ENCODE measurements at places on chromosomes 7 and 10.

- DNase-seq: no peak
Observed at GRCh38 chr10:18260310-18260922, 120.2 kb downstream of the CACNB2 start.

- no peak for DNase-seq
Observed at GRCh38 chr7:124652237-124652636, 113.4 kb downstream of the GPR37 start.

GRCh38 chr10:4081685-4082111, 296.7 kb upstream of the KLF6 start:
- no peak for DNase-seq

DNA sequence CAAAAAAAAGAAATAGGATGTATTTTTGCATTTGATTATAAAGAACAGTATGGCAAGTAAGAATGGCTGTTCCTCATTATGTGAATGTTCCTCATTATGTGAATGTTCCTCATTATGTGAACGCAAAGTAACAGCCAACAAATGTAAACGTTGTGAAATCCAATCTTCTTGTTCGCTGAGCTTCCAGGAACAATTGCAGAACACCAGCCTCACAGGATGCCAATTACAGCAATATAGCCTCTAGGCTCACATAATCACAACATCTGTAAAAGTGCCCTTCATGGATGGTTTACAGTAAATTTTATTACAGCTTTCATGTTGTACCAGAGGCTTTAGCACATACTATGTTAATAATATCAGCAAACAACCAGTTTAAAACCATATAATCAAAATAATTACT, 71.6 kb downstream of the THSD7A start:
- DNase-seq: peak; percentile 90

DNA sequence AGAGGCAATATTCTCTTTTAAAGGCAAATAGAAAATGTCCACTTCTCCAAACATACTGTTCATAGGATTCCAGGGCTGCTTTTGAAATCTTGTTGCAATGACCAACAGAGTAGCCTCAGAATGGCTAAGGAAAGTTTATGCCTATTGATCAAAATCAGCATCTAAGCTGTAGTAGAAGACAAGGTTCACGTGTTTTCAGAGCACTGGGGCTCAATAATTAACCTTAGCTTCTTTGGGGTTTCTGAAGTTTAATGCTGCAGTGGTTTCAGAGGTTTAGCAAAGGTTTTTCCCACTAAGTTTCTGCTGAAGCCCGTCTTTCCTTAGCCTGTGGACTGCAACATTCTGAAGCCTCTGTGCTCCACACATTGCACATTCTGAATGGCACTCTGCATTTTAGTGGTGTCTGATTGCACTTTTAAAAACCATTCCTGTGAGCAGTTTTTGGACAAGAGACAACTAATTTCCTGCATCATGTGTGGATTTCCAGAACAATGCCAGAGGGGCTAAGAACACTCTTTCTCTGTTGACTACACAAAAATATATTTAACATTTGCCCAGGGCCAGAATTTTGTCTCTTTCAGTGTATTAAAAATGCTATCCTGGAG, 342.5 kb downstream of the PTEN start:
- no peak for DNase-seq

DNA sequence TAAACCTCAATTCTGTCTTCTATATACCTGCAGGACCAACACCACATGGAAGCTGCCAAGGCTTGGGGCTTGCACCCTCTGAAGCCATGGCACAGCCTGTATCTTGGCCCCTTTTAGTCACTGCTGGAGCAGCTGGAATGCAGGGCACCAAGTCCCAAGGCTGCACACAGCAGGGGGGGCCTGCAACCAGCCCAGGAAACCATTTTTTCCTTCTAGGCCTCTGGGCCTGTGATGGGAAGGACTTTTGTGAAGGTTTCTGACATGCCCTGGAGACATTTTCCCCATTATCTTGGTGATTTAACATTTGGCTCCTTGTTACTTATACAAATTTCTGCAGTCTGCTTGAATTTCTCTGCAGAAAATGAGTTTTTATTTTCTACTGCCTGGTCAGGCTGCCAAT, 123.2 kb upstream of the PCGF5 start:
- DNase-seq: no peak

DNA sequence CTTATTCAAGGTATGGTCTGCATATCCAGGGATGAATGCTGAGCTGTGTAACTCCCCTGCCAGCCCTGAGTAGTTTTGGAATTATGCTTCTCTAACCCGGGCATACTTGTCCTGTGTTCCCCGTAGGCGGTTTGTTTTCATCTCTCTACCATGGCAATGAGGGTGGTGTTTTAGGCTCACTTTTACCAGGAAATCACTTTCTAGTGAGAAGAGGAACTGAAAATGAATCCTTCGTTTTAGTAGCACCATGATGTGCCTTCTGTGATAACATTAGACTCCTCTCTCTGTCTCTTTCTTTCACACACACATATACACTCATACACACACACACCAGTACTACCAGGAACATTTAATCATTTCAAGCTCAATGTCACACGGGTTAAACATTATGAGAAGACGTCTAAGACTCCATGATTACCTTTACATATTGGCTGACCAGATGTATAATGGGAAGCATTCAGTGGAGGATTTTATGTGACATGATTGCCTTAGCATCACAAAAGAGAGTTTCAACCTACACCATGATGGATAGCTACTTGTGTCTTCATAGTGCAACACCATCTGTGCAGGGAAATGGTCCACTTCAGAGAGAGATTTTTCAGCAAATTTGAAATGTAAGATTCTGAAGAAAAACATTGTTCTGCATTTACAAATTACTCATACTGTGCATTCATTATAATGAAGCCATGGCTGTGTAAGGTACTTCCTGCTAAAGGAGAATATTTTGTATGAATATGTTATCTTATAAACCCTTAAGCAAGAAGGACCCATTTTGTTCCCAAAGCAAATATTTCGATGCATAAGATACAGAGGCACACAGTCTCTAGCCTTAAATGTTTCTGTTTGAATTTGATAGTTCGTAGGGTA, 31.0 kb upstream of the PFKP start:
- DNase-seq: no peak

- no peak for DNase-seq
Observed at GRCh38 chr7:38154278-38154677, 23.8 kb upstream of the STARD3NL start.

DNA sequence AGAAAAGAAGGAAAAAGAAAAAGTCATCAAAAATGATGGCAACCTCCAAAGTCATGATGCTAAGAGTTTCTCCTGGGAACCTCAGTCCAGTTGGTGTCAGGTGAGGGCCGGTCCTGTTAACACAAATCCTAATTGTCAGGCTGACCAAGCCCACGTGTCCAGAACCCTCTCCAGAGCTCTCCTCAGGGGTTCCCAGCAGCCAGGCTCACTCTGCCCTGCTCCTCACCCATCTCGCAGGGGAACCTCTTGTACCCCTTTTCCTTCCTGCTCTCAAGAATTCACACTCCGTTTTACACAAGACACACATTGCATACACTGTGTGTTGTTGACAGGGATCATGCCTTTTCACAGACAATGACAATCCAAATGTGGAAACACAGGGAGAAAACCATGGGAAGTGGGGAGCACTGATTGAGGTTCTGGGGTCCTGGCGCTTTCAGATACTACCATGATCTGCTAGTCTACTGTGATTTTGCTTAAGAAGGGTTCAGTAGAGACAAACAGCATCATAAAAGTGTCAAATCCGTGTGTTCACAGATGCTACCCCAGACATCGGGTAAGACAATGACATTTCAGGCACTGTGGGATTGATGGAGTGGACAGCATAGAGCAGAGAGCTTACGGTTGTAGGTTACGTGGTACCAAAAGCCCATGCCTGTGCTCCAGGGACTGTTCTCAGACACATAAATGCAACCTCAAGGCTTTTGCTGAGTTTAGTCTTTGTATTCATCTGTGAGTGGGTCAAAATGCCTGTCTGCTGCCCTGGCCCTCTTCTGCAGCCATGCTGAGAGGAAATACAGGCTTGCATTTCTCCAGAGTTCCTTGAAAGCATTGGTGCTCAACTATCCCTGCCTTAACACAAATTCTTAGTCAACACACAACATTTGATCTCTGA, 16.0 kb downstream of the IL2RA start:
- no peak for DNase-seq

GRCh38 chr7:26434974-26435373, 143.3 kb downstream of the SNX10 start:
- DNase-seq: no peak

- no peak for DNase-seq
Observed at GRCh38 chr10:86401588-86402282, 35.1 kb upstream of the GRID1 start.

DNA sequence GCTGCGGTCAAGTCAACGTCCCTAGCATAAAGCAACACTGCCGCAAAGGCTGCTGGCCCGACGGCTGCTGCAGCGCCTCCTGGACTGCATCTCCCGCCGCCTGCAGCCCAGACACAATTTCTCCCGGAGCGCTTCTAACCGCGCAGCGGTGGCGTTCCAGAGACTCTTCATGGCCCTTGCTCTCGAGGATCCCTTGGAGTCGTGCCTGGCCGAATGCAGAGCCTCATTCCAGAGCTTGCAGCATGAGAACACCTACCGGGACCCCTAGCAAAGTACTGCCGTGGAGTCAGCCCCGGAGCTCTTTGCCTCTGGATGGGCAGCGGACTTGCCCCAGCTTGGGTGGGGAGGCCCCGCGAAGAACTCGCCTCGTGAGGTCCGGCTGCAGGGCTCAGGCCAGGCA, 79.7 kb upstream of the ZNF32 start:
- no peak for DNase-seq

- no peak for DNase-seq
Observed at GRCh38 chr10:15856328-15857015, 3.8 kb downstream of the MINDY3 start.

GRCh38 chr10:79202188-79203013, 133.6 kb downstream of the ZMIZ1 start:
- peak; percentile 19 for DNase-seq

DNA sequence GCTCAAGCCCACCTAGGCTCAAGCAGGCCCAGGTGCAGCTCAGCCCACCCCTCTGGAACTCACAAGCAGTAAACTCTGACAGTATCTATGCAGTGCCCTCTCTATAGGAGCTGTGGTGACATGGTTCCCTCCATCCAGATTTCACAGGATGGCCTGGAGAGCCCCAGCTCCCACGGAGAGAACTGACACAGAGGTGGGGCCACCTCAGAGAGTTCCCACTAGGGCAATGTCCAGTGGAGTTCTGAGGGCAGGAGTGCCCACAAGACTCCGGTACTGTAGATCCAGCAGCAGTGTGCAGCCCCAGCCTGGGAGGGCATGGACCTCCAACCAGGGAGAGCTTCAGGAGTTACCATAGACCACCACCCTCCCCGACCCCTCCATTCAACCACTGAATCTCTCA, 37.3 kb upstream of the CNPY1 start:
- DNase-seq: no peak

- no peak for DNase-seq
Observed at GRCh38 chr7:150977382-150978125, 567 bp downstream of the KCNH2 start.

DNA sequence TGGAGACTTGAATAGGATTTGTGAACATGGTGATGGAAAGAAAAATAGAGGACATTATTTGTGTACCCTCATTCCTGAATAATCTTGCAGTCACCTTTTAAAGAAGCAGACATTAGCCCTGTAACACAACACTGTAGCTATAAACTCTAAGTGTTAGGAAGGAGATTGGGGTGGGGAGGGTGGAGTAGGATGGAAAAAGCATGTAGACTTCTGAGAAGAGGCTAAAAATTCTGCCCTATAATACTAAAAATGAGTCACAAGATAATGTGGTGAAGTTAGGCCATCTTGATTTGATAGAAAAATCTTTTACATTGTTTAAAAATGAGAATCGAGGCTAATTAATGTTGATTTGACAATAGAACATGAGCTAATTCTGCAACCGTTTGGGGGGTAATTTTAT, 128.8 kb downstream of the LCOR start:
- no peak for DNase-seq

GRCh38 chr7:133048589-133048988, 33.3 kb downstream of the CHCHD3 start:
- DNase-seq: no peak

DNA sequence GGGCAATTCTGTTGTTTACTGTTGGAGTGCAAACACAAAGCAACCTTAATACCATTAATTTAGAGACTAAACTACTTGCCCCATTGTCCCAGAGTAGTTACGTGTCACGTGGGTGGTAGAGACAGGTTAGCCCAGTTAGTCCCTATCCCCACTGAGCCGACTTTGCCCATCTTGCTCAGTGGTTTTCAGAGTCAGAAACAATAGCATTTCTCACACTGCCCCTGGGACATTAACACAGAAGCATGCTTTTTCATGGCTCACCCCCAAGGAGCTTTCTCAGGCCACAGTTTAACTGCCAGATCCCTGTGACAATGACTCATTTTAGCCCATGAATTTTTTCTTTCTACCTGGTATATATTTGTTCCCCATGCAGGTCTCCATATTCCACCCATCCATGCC, 271.0 kb downstream of the POU6F2 start:
- DNase-seq: peak; percentile 4

DNA sequence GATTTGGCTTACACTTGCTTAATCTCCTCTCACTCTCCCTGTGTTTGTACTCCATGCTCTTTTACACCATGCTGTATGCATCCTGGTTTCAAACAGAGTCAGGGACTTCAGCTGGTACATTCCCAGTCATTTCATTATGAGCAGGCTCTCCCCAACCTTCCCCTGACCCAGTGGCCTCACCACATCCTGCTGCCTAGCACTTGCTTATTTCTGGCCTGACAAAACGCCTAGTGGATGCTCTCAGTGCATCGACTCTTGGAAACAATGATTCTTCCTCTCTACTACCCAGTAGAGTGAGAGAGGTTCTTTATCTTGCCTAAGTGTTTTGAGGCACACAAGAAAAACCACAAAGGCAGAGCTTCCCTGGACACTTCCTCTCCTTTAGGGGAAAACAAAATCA, 63.4 kb downstream of the CAV1 start:
- DNase-seq: no peak

DNA sequence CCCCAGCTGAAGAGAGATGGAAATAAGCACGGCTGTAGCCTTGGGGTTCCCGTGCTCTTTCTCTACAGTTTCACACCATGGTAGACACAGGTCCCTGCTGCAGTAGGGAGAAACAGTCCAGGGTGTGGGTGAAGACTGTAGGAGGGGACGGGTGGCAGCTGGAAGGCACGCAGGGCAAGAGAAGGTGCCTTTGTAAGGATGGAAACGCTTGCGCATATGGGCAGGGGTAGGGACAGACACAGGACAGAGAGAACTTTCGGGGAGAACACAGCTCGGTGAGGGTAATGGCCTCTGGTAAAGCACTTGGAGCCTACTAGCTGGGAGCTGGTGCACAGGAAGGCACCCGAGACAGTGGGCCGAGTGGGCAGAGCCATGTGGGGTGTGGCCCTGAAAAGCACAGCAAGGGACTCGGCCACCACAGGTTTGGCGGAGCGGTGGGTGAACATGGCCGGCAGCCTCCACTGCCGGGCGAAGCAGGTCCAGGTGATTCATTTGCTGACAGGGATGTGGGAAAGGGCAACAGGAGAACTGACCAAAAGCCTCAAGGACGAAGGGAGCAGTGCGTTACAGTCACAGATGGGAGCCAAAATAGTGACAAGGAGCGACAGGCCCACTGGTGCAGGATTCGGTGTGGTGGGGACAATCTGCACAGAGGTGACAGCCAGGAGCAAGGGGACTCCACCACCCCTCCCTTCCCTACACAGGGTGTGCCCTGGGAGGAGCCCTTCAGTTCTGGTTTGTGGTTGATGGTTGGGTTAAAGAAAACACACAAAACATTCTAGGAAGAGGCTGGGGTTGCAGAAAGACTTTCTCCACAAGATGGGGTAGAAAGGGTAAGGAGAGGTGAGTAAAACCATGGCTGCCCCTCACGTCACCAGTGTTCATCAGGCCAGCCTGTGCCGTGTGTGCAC, 97.1 kb downstream of the VOPP1 start:
- no peak for DNase-seq

All from NCI-H1436 (cell line).